CD4-positive, alpha-beta T cell treated with Interleukin-4 for 1 hour (primary cell): ENCODE measurements at places on chromosomes 13 and 19.

DNA sequence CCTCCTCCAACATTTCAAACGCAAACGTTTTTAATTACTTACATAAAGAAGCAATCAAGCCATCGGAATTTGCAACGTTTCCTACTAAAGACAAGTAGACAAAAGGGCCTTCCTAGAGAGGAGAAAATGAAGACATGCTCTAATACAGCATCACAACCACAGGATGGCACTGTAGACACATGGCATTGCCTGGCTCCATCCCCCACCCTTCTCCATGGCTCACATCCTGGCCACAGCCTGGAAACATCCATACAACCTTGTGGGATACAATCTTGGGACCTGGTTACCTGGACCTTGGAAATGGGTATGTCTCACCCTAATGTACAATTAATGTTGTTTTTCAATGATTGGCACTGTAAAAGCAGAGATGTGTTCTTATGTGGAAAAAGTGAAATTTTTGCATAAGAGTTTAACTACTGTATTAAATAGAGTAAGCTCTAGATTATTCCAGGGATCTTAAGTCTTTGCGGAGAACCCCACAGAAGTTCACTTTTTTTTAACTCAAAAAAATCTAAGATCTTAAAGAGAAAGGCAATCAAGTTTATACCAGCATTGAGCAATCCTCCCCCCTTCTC lies 21.5 kb downstream of the EBPL start:
- peak; percentile 33 for DNase-seq

DNA sequence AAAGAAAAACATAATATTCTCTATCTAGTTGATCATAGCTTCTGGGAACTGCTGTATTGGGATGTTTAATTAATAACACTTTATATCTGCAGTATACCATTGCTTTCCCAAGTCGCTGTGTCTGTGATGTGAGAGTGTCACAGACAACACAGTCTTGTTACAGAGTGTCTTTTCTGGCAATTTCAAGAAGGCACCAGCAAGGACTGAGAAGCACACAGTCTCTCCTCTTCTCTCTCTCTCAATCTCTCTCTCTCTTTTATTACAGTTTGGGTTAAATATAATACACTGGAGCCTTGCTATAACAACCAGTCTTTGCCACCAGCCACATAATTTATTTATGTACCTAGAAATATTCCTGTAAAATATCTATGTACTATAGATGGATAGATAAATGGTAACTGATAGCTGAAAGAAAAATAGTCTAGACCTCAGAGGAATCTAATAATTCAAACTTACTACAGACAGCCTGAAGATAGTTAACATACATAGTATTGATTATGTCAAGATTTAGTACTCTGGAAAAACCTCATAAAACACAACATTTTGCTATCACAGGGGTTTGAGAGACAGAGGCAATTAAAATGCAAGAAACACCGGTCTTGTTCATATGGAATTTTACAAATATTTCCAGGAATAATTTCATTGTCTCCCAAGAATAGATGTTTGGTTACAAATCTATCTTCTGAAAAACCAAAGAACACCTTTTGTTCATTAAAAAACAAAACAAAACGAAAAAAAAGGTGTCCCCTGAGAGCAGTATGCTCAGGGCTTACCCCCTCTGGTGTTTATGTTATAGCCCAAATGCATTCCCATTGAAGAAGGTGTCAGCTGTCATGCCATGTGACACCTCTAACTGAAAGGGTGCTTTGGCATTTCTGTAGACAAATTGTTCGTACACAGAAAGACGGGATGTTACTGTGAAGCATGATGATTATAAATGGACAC lies 507.8 kb downstream of the TBC1D4 start:
- no peak for DNase-seq

GRCh38 chr19:441213-441836 lies 19.5 kb downstream of the SHC2 start:
- no peak for DNase-seq

DNA sequence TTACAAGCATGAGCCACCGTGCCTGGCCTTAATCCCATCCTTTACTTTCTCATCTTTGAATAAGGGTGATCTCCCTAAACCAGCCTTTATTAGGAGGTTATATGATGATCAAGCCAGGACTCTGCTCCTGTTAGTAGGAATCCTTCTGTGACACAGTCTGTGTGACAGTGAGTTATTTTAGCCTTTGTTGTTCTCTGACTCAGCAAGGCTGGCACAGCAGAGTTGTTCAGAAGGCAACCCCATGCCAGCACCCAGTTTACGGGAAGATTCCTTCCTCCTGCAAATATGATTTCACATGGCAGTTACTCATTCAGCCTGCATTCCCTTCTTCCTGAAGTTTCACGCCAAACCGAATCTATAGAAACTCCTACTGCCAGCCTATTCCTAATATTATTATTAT lies 10.5 kb upstream of the MIER2 start:
- DNase-seq = no peak

GRCh38 chr13:113581871-113582270 lies 2.7 kb upstream of the TFDP1 start:
- peak; percentile 5 for DNase-seq

GRCh38 chr13:113465300-113465699 lies 12.0 kb upstream of the ADPRHL1 start:
- no peak for DNase-seq

GRCh38 chr13:39676315-39676876 lies 20.9 kb downstream of the COG6 start:
- no peak for DNase-seq

DNA sequence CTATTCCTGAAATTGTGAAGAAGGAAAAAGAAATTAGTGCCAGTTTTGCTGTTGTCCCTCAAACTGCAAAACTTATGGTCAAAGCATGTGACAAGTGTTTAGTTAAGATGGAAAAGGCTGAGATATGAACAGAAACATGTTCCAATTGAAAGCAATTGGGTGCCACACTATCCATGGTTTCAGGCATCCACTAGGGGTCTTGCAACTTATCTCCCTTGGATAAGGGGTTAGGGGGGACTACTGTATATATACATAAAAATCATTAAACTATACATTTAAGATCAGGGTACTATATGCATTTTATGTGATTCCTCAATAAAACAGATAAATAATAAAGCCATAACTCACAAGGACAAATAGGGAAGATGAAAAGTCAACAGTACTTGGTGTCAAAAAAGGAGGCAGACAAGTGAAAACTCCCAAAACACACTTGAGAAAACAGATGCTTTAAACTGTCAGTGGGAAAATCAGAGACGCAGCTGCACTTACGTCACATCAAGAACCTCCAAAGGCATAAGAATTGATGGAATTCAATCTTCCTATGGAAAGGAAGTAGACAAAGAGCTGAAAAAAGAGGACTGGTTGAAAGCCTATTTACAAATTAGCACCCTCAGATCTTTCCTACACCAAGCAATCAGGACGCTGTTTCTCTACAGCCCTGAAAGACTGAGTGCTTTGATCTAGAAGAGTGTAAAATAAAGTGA lies 8.1 kb downstream of the SPART start:
- DNase-seq = no peak

- no peak for DNase-seq
Measured at GRCh38 chr19:10107254-10107653, 1.1 kb downstream of the PPAN start.

- DNase-seq = no peak
Measured at GRCh38 chr13:29481603-29482002, 113.9 kb downstream of the SLC7A1 start.

- no peak for DNase-seq
Measured at GRCh38 chr19:19260417-19261214, 12.5 kb downstream of the TM6SF2 start.

DNA sequence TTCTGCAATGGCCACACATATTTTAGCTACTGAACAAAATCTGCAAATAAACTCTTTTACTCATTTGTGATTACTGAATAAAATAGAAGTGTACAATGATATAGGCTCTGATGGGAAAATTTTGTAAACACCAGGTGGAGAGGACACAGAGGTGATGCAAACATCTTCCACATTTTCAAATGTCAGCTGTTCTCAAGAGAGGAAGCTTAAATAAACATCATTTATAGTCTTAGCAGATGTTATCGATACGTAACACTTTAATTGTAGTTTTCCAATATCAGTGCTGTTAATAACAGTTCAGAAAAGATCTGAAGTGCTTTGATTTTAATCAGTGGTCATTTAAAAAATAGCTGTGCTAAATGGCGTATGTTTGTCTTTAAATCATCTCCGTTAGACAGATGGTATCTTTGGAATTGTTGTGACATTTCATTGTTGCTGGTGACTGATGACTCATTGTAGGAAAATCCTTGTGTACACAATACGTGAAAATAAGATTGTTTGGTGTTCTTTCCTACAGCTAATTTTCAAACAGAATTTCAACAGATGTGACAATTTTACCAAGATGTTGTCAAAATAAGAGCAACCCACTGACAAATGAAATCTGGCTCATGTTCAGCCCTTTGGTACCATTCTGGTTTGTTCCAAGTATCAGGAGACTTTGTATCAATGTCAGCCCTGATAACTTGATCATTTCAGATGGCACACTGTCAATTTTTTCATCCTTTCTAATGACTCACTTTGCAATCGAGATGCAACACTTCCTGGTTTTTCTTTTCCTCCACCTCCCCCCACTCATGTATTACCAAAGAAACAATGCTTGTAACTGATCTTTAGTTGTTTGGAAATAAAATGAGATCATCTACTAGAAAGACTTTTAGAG lies 516.0 kb downstream of the DCT start:
- DNase-seq = no peak
